NCI-H446 treated with DMSO at 0.1 percent for 48 hours (cell line): ENCODE measurements at places on chromosomes 6 and 20.

GRCh38 chr6:13614126-13614925, 809 bp upstream of the NOL7 start:
- DNase-seq: no peak

- no peak for DNase-seq
Observed at GRCh38 chr6:45302832-45303231, 25.3 kb upstream of the RUNX2 start.

- DNase-seq: no peak
Observed at GRCh38 chr6:96013531-96013930, 2.2 kb upstream of the FUT9 start.

- DNase-seq: no peak
Observed at GRCh38 chr6:140979642-140980091, 1153.1 kb upstream of the GJE1 start.

DNA sequence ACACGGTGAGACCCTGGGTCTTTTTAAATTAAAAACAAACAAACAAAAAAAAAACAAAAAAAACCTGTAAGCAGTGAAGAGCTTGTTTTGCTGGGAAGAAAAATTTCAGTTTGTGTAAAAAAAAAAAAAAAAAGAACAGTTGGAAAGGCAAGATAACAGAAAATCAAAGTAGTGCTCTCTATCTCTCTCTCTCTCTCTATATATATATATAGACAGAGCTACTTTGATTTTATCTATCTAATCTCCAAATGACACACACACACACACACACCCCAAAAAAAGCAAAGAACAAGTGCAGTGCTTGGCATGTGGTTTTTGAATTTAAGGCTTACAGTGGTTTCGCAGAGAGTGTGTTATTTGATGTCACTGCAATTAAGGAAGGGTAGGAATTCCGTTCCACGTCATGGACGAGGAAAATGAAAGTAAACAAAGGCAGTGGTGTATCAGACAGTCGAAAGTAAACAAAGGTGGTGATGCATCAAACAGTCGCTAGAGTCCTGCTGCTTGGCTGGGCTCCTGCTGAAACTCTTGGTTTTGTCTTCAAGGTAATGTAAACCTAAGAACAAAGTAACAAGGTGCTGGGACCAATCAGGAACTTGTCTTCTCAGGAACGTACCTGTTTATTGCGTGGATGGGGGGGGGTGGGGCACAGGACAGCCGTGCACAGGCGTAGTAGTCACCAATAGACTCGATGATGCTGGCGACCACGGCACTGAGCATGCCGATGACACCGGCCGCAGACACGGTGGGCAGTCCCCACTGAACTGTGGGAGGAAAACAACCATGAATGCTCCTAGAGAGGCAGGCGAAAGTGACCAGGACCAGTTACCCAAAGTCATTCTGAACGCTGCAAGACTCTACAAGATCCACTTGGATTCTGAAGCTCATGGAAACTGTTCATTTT, 131.8 kb downstream of the SLC23A2 start:
- DNase-seq: no peak

DNA sequence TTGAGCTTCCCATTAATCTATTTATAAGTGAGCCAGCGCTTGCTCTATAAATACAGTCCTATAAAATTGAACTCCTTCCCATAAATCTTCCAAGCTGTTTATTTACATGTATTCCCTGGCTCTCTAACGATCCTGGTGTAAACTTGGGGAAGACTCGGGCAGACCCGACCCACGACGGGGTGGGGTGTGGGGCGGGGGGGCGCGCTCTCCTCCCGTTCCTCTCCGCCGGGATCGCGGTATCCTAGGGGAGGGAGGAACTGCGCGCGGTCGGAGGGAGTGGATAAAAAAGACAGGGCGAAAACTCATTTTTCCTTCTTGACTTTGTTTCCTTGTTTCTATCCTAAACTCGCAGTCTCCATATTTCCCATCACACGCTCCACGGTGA, 31.1 kb downstream of the TFAP2B start:
- DNase-seq: no peak

DNA sequence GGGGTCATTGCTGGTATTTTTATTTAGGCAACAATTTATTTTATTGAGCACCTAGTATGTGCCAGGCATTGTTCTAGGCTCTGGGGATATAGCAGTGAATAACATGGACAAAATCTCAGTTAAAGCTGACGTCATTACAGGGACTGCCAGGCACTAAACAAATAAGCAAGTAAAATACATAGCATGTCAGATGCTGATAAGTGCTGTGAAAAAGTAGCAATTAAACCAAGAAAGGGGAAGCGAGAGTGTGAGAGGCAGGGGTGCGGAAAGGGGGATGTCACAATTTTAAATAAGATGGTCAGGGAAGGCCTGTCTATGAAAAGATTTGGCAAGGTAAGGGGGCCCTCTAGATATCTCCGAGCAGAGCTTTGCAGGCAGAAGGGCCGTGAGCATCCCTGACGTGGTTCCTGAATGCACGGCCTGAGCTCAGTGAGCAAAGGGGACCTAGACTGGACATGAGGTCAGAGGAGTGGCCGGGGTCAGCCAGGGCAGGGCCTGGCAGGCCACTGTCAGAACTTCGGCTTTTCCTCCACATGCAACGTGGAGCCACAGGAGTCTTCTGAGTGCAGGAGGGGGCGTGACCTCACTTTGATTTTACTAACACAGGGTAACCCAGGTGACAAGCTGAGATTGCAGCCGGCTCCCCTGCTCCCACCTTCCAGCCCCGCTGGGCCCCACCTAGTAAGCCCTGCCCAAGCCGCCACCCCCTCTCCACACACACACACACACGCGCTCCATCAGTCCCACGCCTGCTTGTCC, 24.2 kb upstream of the SIRPA start:
- no peak for DNase-seq
